ENCODE measurements at places on chromosomes 5 and 9. TPM values are rescaled to one million over a fixed set of nuclear protein-coding genes. Genes with fewer than 3 reads are reported as not detected.

DNA sequence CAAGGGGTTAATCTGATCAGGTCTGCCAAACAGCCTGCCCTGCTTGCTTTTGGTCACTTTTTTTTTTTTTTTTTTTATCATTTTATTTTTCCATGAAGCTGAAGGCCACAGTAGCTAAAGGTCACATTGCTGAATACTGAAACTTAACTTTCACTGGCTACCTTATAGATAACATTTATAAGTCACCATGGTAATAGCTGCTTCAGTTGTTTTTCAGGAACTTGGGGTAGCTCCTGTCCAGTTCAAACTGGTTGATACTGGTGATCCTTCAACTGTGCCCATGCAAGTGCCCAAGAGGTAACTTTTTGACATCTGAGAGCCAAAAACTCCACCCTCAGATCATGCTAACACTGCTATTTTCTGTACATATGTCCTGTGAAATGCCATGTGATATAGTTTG lies 68.3 kb upstream of the RGS7BP start:
- no peak for DNase-seq

GRCh38 chr9:114431770-114432169 lies 44.0 kb upstream of the AKNA start:
- DNase-seq: no peak

- DNase-seq: no peak
Measured at GRCh38 chr5:112119969-112120368, 299.1 kb downstream of the EPB41L4A start.

DNA sequence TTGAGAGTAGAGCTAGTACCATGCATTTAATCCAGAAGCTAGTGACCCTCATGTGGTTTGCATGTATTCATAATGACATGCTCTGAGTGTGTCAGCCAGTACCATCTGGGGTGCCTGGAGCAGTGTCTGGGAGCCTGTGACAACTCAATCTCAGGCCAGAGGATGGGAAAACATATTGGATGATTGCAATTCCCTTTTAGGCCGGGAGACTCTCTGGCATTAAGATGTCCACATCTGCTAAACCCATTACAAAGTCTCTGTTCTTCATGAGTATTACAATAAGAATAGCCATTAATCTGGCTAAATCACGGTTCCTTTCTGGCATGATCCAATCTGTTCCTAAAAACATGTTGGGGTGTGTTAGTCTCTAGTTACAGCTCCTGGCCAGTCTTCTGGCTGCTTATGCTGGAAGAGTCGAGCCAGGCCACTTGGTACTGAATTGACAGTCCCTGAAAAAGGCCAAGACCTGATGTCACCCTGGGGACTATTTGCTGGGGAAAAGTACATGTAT lies 475.7 kb downstream of the ENC1 start:
- DNase-seq: no peak

GLRA1 gene
- not detected for total RNA-seq

Data from Caki2 (cell line).